Chondrocyte (in vitro differentiated cells): ENCODE measurements at places on chromosomes 3 and 15. TPM values are rescaled to one million over a fixed set of nuclear protein-coding genes. Genes with fewer than 3 reads are reported as not detected.

Gene DET1
- 4.1 to 6.4 TPM (median 4.7 TPM) in 3 replicates for total RNA-seq

Gene RASGRP1
- 0.52 to 1.1 TPM in 2 of 3 replicates, not detected in the other for total RNA-seq

Gene ADGRG7
- total RNA-seq, result not detected in 3 replicates

Gene RGMA
- 13.0 to 26.2 TPM (median 15.6 TPM) in 3 replicates for total RNA-seq
